Esophagus squamous epithelium (tissue), 5 donors: ENCODE measurements at places on chromosomes 5 and 9.

DNA sequence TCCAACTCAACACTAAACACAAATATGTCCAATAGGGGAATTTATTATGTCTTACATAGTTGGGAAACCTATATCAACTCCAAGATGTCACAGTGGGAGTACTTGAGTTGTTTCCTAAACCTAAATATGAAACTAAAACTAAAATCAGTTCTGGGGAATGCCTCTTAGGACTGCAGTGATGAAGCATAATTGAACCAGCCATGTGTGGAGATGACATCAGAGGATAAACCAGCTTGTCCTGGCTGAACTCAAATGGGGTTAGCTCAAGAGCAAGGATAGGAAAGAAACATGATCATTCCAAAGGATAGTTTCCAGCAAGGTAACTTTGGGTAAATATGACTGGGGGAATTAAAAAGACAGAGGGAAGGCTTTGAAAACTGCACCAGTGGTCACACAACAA, 88.9 kb upstream of the PLPPR1 start:
- no peak for DNase-seq

DNA sequence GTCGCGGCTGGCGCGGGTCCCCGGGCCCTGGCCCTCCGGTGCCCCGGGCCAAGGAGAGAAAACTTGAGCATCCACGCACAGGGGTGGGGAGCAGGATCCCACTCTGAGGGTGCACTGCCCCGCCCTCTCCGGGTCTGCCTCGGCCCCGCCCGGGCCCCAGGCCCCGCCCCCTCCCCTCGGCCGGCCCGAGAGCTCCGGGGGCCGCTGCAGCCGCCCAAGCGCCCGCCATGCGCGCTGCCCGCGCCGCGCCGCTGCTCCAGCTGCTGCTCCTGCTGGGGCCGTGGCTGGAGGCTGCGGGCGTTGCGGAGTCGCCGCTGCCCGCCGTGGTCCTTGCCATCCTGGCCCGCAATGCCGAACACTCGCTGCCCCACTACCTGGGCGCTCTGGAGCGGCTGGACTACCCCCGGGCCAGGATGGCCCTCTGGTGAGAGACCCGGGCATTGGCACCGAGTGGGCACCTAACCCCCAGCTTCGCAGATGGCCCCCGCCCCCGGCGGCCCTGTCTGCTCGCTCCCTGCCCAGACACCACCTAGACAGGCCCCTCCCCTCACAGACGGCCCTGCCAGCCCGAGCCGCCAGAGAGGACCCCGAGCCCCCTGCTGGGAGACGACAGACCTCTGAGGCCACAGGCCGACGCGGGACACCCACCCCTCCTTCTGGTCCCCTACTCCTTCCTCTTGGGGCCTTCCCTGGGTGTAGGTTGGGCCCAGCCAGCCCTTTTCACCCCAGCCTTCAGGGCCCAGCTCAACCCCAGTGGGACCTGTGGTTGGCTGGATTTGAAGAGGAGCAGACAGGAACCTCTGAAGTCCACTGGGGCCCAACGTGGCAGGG, at the start of gene CERCAM:
Gene CERCAM (plus strand): TSS at position 207 of the 831 bp plus-strand sequence. CDS start 21 bp downstream, at position 228.
- no peak for DNase-seq

DNA sequence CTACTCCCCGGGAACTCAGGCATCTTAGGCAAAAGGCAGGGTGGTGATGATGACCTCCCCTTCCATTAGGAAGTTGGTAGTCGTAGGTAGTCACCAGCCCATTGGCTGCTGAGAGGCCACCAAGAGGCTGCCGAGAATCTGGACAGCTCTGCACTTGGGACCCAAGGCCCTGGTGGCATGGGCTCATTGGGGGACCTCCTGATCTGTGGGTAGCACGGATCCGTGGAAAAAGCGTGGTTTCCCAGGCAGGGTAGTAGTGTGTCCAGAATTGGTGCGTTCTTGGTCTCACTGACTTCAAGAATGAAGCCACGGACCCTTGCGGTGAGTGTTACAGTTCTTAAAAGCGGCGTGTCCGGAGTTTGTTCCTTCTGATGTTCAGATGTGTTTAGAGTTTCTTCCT, 158.8 kb downstream of the CNTLN start:
- no peak for DNase-seq

DNA sequence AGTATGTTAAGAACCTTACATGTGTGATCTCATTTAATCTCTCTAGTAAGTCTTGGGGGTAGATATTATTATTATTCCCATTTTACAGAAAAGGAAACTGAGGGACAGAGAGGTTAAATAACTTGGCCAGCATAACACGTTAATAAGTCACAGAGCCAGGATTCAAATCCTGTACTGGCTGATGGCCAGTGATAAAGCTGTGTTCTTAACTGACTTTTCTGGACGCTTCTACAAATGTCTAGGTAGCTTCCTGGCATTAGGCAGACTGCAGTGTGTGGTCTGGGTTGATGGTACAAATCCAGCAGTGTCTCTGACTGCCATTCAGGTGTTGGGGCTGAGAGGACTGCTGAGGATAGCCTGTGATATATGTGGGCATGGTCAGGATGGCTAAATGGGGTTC, 125.8 kb upstream of the CXCL14 start:
- no peak for DNase-seq

- DNase-seq, result no peak
Observed at GRCh38 chr9:113537229-113537810, 73.8 kb downstream of the RGS3 start.

DNA sequence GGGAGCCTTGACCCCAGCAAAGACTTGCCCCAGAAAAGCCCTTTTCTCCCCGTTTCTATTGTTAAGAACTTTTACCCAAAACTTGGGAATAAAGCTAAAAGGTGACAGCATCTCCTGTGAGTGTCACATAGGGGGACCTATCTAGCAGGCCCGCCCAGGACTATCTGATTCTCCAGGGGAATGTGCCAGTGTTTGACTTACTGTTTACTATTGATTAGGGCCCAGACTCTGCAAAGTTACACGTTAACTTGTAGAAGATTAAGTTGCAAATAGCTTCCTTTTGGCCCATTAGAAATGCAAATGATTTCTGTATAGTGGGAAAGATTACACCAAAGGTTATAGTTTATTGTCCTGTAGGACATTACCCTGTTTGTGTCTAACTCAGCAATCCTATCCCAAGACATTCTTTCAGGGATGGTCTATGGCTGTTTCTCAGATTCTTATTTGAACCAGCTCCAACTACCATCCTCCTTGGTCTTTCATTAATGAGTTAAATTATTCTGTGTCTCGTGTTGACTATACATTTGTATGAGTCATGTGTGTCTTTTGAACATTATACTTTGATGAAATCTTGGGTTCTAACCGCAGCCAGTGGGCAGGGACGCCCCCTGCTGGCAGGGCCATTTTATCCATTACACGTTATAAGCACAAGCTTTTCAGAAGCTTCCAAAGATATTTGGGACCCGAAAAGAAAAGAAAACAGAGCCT, 60.7 kb downstream of the HRH2 start:
- DNase-seq, result no peak

GRCh38 chr9:14221119-14221518, 92.8 kb downstream of the NFIB start:
- DNase-seq, result no peak

DNA sequence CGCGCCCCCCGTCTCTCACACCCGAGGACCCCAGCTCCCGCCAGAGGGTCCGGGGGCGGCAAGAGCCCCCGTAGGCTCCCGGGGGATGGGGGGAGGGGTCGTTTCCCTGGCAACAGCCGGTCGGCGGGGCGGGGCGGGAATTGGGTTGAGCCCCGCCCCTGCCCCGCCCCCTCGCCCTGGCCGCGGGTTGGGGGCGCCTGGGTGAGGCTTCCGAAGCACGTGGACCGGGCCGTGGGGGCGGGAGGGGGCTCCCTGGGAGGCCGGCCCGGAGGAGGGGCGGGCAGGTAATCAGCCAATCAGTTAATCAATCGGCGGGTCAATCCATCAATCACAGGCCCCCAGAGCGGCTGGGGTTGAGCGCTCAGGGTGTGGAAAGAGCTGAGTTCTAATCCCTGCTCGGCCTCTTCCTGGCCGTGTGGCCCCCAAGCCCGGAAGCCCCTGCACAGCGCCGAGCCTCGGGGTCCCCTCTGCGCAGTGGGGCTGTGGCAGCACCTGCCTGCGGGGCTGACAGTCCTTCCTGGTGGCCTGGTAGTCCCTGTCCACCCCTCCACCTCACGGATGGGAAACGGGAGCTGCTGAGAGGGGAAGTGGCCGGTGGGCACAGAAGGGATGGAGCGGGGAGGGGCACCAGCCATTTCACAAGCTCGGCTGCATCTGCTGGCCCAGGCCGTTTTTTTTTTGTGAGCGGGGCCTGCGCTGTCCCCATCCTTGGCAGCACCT, 174.2 kb upstream of the IER5L start:
- DNase-seq, result no peak

DNA sequence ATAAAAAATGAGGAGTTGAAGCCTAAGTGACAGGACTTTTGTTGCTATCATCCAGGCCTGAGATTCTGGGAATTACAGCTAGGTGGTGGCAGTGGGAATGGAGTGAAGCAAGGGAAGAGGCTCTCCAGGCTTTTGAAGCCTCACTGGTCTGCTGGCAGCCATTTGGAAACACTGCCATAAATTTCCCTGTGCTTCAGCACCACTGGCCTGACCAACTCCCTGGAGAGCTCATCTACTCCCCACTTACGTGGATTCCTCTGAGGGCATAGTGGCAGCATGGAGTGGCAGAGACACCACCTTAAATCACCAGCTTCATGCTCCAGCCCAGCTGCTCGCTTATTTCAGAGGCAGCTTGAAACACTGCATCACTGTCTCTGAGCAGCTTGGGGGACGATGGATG, 518.2 kb downstream of the TLR4 start:
- DNase-seq, result no peak

- DNase-seq, result no peak
Observed at GRCh38 chr5:151523335-151523734, 67.8 kb downstream of the FAT2 start.

DNA sequence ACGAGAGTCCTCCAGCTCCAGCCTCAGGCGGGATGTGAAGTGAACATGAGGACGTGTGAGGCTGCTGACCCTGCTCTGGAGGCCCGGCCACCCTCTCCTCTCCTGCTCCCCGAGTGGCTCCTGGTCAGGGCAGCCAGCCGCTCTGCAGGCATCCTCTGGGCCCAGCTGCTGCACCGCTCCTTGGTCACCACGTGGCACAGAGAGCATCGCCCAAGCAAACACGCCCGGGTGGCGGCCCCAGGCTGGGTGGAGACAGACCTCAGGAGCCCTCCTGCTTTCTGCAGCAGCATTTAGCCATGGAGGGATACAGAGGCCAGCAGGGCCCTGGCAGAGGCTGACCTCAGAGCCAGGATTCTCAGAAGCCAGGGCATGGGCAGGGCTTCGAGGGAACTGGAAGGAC, 69.7 kb upstream of the SARDH start:
- no peak for DNase-seq

- no peak for DNase-seq
Observed at GRCh38 chr9:84239343-84239742, 101.2 kb downstream of the SLC28A3 start.

DNA sequence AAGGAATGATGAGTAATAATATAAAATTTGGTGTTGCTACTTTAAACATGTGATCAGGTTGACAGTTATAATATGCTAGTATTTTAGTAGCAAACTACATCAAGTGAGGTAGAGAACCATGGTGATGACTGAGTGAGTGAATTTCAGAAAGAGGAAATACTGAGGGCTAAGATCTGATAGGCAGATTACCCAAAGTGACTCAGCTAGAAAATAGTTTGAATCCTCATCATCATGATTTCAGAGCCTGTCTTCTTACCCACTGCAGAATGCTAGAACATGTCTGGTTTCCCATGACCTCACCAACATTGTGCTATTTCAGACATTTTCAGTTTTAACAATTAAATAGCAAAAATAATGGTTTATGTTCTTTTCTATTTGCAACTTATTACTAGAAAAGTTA, 602.1 kb downstream of the TAF11L14 start:
- DNase-seq, result no peak

DNA sequence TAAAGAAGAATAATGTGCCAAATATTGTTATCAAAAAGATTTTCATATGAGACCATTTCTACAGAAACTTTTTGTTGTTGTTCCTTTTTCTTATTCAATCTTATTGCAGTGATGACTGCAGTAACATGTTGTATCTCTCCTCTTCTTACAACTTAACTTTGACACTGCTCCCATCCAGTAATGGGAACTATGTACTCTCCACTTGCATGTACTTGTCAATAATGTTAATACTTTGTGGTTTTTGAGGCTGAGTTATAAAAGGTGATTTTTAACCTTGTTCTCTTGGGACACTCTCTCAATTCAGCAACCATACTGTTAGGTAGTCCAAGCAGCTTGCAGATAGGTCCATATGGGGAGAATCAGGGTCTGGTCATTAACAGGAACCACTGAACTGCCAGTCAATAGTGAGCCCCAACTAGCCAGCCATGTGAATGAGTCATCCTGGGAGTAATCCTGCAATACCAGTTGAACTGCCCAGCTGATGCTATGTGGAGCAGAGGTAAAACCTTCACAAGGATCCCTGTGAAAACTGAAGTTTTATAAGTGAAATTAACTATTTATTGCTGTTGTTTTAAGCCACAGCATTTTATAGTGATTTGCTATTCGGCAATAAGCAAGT, 199.6 kb upstream of the DAB2 start:
- no peak for DNase-seq

- DNase-seq, result no peak
Observed at GRCh38 chr9:32350682-32351081, 33.8 kb upstream of the ACO1 start.

DNA sequence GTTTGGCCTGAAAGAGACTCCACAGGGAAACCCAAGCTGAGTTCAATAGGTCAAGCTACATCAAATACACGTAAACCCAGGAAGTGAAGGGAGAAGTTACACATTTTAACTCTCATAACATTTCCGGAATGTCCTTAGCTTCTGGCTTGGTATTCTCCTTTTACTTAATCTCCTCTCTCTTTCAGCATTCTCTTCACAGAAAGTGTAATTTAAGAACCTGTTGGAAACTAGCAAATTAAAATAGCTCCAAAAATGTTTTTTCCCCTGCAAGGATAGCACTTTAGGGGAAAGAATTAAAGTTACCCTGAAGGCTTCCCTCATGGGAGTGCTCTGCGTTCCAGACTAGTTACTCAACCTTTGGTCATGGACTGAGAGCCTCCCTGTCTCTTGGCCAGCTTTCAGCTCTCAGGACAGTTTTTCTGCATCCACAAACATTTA, 292.7 kb upstream of the TARS1 start:
- no peak for DNase-seq

- no peak for DNase-seq
Observed at GRCh38 chr5:74851684-74852353, 14.4 kb downstream of the FAM169A start.

DNA sequence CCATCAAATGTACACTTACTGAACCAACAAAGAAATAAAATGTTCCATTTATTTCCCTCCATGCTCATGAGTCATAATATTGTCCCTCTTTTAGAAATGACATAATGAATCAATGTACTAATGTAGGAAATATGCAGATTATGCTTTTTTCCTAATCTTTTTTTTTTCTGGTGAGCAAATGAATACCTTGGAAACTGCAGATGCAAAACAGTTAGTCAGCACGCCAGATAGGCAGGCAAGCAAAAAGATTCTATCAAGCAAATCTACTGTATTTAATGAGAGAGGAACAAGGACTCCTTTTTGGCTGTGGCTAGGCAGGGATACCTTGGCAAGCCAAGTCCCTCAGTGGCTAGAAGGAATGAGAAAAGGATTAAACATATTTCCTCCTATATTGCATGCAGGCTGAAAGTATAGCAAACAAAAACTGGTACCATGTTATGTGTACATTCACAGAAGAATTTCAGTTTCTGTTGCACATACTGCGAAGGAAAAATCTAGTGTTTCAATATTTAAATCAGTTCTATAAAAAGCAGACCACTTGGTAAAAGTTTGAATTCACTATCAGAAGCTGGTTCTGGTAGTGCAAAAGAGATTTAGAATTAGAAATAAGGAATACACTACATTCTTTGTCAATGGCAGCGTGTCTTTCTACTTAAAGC, 605.4 kb downstream of the TLE1 start:
- DNase-seq, result no peak

- no peak for DNase-seq
Observed at GRCh38 chr9:134658378-134658955, 16.9 kb downstream of the COL5A1 start.

- no peak for DNase-seq
Observed at GRCh38 chr9:34985311-34985899, 4.1 kb upstream of the DNAJB5 start.
